ENCODE measurements at places on chromosomes 6 and 20. TPM values are rescaled to one million over a fixed set of nuclear protein-coding genes. Genes with fewer than 3 reads are reported as not detected.

Gene OPN5
- total RNA-seq = not detected

Gene ARMH2
- 0.31 TPM for total RNA-seq

Gene MYBL2
- 140 TPM for total RNA-seq

Gene LY6G6D
- not detected for total RNA-seq

Data from activated naive CD4-positive, alpha-beta T cell treated with anti-CD3 and anti-CD28 coated beads, Interleukin-2, amount 50 U/mL, for 72 hours (primary cell).